Epithelial cell of esophagus (primary cell): ENCODE measurements at places on chromosomes 7 and 10.

- DNase-seq = peak; percentile 75
Measured at GRCh38 chr7:75892634-75893272, 13.9 kb downstream of the RHBDD2 start.

GRCh38 chr10:70480239-70480861, 1.8 kb downstream of the PALD1 start:
- DNase-seq = no peak

GRCh38 chr10:70991140-70992124, 103.1 kb upstream of the PCBD1 start:
- no peak for DNase-seq

DNA sequence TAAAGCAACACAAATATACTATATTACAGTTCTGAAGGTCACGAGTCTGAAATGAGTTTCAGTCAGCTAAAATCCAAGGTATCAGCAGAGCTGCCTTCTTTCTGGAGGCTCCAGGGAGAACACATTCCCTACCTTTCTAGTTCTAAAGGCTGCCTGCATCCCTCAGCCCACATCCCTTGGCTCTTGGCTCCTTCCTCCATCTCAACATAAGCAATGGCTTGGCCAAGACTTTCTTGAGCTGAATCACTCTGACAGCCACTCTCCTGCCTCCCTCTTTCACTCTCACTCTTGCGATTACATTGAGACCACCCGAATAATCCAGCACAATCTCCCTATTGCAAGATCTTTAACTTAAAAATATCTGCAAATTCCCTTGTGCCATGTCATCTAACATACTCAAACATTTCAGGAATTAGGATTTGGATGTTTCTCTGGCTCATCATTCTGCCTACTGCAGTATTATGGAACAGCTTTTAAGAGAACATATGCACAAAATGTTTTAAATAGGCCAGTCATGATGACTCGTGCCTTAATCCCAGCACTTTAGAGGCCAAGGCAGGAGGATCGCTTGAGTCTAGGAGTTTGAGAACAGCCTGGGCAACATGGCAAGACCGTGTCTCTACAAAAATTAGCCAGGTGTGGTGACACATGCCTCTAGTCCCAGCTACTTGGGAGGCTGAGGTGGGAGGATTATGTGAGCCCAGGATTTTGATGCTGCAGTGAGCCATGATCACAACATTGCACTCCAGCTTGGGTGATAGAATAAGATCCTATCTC, 144.2 kb upstream of the VSTM2A start:
- peak; percentile 2 for DNase-seq

GRCh38 chr10:91103384-91104192, 116.9 kb upstream of the PCGF5 start:
- DNase-seq = no peak

GRCh38 chr7:4272141-4272540, 410.0 kb upstream of the FOXK1 start:
- DNase-seq = no peak

- peak; percentile 67 for DNase-seq
Measured at GRCh38 chr10:70461397-70462348, 16.9 kb upstream of the PALD1 start.

- DNase-seq = no peak
Measured at GRCh38 chr7:147775516-147776284, 814.9 kb upstream of the C7orf33 start.

GRCh38 chr10:48431871-48432270, 125.4 kb downstream of the MAPK8 start:
- DNase-seq = no peak
